ENCODE measurements at places on chromosomes 2 and 18.

- no peak for DNase-seq
Measured at GRCh38 chr2:7844414-7844965, 837.4 kb upstream of the ID2 start.

GRCh38 chr2:105338020-105338385 lies 663 bp downstream of the C2orf49 start:
- DNase-seq = no peak

- DNase-seq = no peak
Measured at GRCh38 chr18:57627488-57627887, 5.9 kb upstream of the NARS1 start.

DNA sequence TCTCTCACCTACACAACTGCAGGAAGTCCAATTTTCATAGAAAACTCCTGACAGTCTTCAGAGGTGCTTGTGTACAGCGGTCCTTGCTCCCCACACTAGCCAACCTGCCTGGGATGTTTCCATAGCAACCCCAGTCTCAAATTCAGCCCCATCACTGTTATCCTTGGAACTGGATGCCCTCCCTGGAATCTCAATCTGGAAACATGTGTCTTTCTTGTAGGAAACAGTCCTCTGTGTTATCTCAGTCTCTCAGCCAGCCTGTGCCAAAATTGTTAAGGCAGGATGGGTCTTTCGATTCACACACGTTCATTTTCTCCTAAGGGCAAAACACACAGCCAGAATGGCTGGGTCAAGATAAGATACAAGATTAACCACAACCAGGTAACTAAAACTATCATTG lies 295.5 kb upstream of the RND3 start:
- no peak for DNase-seq

- DNase-seq = no peak
Measured at GRCh38 chr2:74953796-74954499, 4.5 kb upstream of the POLE4 start.

DNA sequence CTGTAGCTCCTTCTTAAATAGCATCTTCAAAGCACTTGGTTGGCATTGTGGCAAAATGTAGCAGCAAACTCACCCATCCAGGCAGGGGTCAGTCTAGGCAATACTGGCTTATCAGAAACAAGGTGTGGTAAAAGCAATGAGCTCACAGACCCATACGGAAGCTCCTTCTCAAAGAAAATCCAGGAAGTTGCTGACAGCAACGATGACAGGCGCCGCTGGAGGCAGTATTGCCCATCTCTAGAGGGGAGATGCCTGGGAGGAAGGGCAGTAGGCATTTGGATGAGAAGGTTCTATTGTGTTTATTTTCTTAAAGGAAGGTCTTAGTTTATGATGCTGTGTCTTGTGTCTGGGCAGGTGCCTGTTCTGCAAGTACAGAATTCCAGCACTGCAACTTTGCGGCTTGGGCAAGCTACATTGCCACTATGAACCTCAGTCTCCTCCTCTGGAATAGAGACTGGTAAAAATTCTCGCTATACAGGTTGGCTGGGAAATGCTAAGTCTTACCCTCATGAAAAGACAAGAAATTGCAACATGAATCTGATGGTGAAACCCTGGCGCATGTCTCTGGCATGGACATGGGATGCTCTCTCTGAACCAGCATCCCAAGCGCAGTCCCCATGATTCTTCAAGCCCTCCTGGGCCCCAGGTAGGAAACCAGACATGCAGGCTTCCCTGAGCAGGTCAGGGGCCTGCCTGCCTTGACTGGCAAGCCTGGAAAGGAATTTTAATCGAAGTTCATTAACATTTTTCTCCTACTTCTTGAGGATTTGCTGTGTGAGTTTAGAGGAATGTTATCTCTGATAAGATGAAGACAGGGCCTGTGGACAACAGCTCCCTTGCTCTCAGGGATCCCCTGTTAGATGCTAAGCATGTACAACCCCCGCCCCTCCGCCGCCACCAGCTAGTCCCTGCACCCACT lies 156.0 kb downstream of the TFCP2L1 start:
- DNase-seq = peak; percentile 49

- DNase-seq = no peak
Measured at GRCh38 chr2:214730800-214731407, 78.6 kb downstream of the BARD1 start.

DNA sequence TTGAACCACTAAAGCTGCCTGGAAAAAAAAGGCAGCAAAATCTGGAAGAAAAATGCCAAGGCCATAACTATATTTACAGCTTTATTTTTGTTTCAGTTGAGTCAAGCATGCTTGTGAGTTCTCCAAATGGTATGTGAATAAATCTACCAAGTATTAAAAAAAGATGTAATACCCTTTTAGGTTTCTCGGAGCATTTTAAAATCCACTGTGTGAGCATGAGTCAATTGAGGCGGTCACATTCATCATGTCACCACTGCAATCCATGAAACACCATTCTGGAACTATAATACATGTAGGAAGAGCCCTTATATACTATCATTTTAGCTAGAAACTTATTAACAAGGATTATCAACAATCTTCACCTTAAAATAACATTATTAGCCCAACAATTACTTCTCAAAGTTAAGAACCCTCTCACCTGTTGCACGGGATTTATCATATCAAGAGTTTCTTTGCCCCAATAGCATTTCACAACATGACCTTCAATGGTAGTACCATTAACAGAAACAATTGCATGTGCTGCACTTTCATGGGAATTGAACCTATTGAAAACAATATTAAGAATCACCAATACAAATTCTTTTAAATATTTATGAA lies 24.2 kb upstream of the C2orf42 start:
- DNase-seq = no peak

DNA sequence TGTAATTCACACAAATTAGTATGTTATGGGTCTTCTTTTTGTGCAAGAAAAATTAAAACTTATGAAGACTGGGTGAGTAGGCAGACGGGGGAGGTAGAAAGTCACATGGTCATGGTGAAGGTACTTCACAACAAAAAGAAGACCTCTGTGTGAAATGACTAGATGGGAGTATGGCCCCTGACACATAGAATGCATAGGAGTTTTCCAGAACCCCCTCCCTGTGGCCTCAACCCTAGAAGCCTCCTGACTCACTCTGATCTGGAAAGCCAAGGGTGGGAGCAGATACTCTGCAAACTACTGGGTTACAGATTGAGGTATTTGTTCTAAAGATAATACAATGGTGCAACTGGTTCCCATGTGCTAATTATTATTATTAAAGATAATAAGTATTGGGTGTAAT lies 23.2 kb downstream of the SATB2 start:
- no peak for DNase-seq

- DNase-seq = no peak
Measured at GRCh38 chr2:68039317-68039716, 23.5 kb downstream of the C1D start.

DNA sequence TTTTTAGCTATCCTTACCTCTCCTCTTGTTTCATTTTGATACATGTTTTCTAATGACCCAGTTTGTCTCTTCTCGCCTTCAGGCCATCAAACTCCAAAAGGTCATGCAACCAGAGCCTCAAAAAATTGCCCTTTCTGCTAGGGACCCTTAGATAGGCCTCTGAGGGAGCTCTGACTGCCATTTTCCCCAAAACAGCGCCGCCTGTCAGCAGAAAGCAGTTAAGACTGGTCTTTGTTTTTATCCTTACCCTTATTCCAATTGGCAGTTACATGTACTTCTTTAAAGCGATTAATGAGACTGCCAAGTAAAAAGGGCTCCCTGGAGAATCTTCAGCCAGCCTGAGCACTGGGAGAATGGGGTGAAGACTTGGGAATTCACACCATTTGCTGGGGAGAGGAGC lies 55.1 kb upstream of the RIT2 start:
- DNase-seq = no peak

Data from BE2C (cell line).